SK-N-MC (cell line): ENCODE measurements at places on chromosomes 3 and 15.

DNA sequence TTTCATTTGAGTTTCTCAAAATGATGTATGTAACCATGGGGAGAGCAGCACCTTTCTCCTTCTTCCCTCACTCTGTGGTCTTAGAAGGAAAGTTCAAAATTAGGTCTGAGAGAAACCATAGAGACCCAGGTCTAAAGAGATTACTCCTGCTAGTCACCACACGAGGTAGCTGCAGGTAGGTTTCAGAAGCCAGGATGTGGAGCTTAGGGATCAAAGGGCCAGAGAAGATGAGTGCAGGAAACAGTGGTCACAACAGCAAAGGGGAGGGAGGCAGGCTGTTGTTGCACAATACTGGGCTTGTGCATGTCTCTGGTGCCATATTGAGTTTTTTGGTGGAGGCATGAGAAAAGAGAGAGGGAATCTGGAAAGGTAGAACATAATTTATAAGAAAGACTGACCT lies 583.6 kb downstream of the AGBL1 start:
- no peak for DNase-seq

GRCh38 chr3:62632510-62633294 lies 242.5 kb downstream of the CADPS start:
- no peak for DNase-seq

DNA sequence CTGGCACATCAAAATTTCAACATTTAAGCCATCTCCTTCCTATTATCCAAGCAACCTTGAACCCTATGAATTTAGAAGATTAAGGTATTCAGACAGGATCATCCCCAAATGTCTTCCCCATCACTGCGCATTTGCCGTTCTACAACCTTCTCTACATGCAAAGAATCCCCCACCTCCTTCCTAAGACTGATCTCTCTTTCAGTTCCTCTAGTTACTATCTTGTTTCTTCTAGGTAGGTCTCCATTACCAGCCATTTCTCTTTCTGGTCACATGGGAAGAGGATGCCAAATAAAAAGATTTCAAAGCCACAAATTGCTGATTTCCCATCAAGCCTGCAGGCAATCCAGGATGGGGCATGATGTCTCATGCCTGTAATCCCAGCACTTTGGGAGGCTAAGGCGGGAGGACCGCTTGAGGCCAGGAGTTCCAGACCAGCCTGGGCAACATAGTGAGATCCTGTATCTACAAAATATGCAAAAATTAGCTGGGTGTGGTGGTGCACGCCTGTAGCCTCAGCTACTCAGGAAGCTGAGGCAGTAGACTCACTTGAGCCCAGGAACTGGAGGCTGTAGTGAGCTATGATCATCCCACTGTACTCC lies 29.7 kb upstream of the MTMR10 start:
- DNase-seq, result no peak

- DNase-seq, result no peak
These were observed 147.6 kb downstream of the KLF13 start for GRCh38 chr15:31474059-31474868.
